Esophagus mucosa (tissue), 1 donor: ENCODE measurements at places on chromosomes 6 and 20. TPM values are rescaled to one million over a fixed set of nuclear protein-coding genes. Genes with fewer than 3 reads are reported as not detected.

SLC17A9 gene
- 0.76 TPM for total RNA-seq

PROKR2 gene
- total RNA-seq, result not detected

BIRC7 gene
- not detected for total RNA-seq

- no peak for ATAC-seq
Observed at GRCh38 chr6:88047510-88048150, at the start of gene SPACA1. TSS of gene SPACA1 (plus strand) at chr6:88047841. CDS start at chr6:88047906, 65 bp downstream.

DNA sequence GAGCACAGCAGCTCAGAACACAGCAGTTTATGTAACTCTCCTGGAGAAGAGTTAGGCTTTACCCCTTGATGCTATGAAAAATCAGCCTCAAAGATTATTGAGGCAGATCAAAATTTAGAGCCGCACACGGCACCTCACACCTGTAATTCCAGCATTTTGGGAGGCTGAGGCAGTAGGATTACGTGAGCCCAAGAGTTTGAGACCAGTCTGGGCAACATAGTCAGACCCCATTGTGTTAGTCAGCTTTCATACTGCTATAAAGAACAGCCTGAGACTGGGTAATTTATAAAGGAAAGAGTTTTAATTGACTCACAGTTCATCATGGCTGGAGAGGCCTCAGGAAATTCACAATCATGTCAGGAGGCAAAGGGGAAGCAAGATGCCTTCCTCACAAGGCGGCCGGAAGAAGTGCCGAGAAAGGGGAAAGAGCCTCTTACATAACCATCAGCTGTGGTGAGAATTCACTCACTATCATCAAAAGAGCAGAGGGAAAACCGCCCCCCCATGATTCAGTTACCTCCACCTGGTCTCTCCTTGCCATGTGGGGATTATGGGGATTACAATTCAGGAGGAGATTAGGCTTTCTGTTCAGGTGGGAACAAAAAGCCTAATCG, 87.7 kb downstream of the SGK1 start:
- no peak for ATAC-seq

- no peak for ATAC-seq
Observed at GRCh38 chr20:56989516-56989915, 276.9 kb downstream of the BMP7 start.

DNA sequence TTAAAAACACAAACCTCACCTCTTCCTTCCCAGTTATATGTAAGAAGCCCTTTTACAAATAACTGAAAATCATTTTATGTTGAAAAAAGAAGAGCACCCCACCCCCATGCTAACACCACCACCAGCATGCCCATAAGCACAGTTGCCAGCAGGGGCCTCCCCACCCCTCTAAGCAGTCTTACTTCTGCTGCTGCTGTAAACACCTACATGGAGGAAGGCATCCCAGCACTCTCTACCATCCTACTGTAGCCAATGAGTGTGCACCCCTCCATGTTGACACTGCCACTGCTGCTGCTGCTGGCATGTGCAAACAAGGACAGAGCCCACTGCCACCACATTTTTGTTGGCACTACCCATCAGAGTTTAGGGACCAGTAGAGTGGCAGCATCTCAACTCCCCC, 49.6 kb upstream of the PHIP start:
- no peak for ATAC-seq

- ATAC-seq, result no peak
Observed at GRCh38 chr6:109781001-109781400, 89.9 kb downstream of the FIG4 start.
